Activated CD8-positive, alpha-beta memory T cell treated with anti-CD3 and anti-CD28 coated beads, Interleukin-2, amount 10 ng/mL, durations not matched to agents 7 days and 5 days (primary cell): ENCODE measurements at places on chromosomes 7 and 10. TPM values are rescaled to one million over a fixed set of nuclear protein-coding genes. Genes with fewer than 3 reads are reported as not detected.

DNA sequence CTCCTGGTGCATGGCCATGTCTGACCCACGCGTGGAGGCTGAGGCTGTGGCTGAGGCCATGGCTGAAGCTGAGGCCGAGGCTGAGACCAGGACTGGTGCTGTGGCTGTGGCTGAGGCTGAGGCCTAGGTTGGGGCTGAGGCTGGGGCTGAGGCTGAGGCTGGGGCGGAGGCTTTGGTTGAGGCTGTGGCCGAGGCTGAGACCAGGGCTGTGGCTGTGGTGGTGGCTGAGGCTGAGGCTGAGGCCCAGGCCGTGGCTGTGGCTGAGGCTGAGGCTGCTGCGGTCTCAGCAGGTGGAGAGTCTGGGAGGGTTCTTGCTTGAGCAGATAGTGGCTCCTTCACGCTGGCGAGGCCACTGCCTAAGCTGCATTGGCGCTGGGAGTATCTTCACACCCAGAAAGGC, 76.4 kb downstream of the WDR37 start:
- no peak for DNase-seq

DNA sequence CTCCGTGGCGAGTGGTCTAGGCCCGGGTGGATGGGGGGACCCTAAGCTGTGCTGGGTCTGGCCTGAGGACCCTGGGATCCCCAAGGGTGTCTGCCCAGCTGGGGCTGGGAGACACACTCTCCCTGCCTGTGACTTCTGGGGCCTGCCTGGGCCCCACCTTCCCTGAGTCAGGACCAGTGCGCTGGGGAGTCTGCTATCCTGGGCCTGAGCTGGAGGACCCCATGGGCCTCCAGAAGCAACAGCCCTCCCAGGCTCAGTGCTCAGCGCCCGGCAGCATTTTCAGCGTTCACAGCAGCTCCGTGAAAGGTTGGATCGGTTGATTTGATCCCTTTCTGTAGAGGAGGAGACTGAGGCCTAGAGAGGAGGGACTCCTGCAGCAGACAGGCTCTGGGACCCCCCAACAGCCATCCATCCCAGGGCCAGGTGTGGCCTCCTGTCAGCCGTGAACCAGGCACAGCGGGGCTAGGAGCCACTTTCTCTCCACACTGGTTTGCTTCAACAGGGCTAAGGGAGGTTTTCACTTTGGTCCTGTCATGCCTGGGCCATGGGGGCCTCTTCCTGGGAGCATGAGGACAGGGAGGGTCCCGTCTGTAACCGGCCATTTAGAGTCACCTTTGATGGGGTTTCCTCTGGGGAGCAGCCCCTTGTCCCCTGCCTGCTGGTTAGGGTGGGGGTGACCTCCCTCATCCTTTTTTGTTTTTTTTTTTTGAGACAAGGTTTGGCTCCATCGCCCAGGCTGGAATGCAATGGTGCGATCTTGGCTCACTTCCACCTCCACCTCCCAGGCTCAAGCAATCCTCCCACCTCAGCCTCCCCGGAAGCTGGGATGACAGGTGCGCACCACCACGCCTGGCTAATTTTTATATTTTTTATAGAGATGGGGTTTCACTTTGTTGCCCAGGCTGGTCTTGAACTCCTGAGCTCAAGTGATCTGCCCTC, 12.4 kb downstream of the FOXL3 start:
- no peak for DNase-seq

Gene CLCN1
- total RNA-seq, result 0.09 TPM

Gene CYP3A5
- total RNA-seq, result not detected

DNA sequence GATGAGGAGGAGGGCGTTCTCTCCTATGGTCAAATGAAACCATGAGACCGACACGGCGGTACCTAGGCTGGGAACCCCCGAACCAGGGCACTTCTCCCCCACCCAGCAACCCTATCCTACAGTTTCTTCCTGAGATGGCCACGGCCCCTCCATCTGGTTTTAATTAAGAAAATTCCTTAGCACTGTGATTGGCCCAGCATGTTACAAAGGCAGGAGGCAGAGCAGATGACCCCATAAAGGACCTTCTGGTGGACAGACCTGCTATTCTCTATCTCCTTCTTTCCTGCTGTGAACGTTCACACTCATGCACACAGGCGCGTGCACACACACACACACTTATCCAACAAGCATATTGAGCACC, 129.4 kb downstream of the RGS10 start:
- no peak for DNase-seq

Gene WDR86
- total RNA-seq, result 0.29 TPM

GRCh38 chr7:71604818-71605414, 473.0 kb downstream of the GALNT17 start:
- DNase-seq, result no peak
